Stimulated activated CD8-positive, alpha-beta memory T cell treated with anti-CD3 and anti-CD28 coated beads, Interleukin-4, amount 100 ng/mL, for 4 hours (primary cell): ENCODE measurements at places on chromosomes 5 and 9.

- DNase-seq, result no peak
Observed at GRCh38 chr9:27472195-27472594, 51.9 kb upstream of the IFNK start.

DNA sequence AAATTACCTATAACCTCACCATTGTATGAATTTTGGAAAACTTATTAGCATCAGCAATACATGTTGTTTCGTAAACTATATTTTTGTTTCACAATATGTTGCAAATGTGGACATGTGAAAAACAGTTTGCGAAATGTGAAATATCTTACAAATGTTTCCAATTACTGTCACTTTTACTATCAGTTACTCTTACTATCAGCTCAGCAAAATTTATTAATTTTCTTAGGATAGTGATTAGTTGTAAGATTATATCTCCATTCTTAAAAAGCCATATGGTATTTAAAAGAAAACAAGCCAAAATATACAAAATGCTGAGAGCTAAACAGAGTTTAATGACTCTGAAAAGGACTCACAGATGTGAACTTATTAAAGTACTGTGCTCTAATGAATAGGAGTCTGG, 111.9 kb upstream of the LPAR1 start:
- DNase-seq, result no peak

DNA sequence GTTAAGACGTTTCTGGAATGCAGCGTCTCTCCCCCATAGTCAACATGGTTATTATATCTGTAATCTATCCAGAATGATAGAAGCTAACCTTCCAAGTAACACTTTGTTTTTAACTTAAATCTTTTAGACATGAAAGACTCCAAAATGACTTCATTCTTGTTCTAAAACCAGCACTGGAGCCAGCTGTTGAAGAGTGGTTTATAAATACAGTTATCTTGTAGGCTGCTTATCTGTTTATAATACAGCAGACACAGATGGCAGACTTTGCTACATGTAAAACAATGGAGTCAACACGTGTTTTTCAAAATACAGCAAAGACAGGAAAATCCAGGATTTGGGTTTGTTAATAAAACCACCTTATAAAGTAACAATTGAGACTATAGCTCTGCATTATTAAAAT, 48.8 kb upstream of the RETREG1 start:
- DNase-seq, result no peak

- no peak for DNase-seq
Observed at GRCh38 chr5:167827766-167828165, 463.7 kb upstream of the WWC1 start.

DNA sequence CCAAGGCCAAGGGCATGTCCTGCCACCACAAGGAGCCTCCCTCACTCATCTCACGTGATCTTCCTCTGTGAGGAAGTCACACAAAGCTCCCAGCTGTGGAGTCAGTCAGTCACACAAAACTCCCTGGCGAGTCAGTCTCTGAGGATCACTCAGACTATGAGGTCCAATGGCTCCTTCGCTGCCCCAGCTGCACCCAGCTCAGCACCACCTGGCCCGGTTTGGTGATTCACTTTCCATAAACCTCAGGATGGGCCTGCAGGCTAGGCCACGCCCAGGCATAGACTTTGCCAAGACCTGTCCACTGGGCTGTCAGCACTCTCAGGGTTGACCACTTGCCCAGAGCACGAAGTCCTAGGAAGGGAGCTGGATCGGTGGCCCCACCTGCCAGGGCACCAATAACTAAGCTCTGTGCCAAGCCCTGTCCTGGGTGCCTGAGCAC, 233.8 kb downstream of the HSPA4 start:
- DNase-seq, result no peak

DNA sequence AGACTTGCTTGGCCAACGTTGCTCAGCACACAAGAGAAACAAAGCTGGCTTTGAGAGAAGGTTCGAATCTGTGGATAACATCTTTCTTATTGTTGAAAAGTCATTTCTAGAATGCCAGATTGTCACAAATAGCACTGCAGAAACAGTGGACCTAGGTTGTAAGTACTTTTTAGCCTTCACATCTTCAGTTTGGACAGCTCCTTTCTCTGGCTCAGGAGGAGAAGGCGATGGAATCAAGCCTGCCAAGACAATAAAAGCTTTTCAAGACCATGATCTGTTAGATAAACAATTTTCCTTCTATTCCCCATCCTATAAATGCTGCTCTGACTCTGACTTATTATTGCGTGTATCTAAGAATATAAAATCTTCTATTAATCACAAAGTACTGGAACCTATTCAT, 615.2 kb upstream of the SEMA6A start:
- DNase-seq, result no peak

- no peak for DNase-seq
Observed at GRCh38 chr5:170251462-170251861, 18.7 kb downstream of the C5orf58 start.

DNA sequence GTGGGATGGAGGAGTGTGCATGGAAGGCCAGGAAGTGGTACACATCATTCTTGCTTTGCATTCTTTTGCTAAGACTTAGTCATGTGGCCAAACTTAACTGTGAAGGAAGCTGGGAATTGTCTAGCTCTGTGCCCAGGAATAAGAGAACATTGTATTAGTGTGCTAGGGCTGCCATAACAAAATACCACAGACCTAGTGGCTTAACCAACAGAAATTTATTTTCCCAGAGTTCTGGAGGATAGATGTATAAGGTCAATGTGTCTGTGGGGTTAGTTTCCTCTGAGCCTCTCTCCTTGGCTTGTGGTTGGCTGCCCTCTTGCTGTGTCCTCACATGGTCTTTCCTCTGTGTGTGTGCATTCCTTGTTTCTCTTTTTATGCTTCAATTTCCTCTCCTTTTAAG, 32.4 kb downstream of the NNT start:
- no peak for DNase-seq

GRCh38 chr9:135366104-135366503, 113.5 kb upstream of the PPP1R26 start:
- DNase-seq, result no peak

GRCh38 chr5:74603376-74603775, 37.2 kb downstream of the ENC1 start:
- DNase-seq, result no peak

GRCh38 chr9:93266521-93267001, 82.6 kb downstream of the WNK2 start:
- DNase-seq, result no peak

DNA sequence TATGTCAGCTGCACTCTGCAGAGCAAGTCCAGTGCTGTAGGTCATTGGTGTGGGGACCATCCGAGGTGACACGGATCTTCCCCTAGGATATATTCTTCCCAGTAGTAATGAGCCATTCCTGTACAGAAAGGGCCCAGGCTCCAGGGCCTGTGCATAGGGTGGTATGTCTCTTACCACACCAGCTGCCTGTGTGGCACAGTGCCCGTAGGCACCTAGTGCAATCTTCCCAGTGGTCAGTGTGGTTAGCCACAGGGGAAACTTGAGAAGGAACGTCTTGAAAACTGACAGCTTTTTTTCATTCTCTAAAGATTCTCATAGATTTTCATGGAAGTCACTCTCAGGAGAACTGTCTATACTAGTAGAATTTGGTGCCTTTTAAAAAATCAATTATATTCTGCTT, 39.8 kb downstream of the CYSTM1 start:
- DNase-seq, result no peak

- DNase-seq, result no peak
Observed at GRCh38 chr9:109253637-109254284, 67.1 kb downstream of the EPB41L4B start.
